ENCODE measurements at places on chromosomes 4 and X.

- DNase-seq: no peak
Measured at GRCh38 chrX:42697544-42697943, 80.4 kb downstream of the PPP1R2C start.

DNA sequence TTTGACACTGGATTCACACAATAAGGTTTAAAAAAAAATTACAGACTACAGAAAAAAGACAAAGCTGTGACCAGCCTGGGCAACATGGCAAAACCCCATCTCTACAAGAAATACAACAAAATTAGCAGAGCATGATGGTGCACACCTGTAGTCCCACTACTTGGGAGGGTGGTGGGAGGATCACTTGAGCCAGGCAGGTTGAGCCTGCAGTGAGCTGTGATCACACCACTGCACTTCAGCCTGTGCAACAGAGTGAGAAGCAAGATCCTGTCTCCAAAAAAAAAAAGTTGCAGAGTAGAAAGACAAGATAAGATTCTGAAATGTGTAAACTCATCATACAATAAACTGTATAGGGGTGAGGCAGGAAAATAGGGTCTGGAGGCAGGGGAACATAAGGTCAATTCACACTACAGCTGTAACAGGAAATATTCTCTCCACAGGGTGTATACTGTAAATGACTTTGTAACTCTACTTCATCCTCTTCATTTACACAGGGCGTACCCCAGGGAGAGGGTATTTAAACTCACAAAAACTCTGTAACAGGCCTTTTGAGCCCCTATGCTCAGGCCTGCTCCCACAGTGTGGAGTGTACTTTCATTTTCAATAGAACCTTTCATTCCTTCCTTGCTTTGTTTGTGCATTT lies 112.6 kb upstream of the MAPK10 start:
- no peak for DNase-seq

DNA sequence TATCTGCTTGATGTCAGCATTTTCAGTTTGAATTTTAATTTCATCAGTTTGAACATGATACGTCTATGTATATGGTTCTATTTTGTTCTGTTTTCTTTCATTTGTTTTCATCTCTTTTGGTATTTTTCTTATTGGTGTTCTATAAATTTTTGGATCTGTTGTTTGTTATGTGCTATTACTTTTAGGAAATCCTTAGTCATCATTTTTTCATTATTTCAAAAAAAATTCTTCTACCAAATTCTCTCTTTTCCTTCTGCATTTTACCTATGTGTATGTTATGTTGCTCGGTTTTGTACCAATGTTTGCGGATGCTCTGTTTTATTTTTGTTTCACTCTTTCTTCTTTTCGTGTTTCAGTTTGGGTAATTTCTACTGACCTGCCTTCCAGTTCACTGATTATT lies 32.8 kb downstream of the NPY2R start:
- DNase-seq: no peak

- no peak for DNase-seq
Measured at GRCh38 chr4:54255881-54256280, 26.8 kb downstream of the PDGFRA start.

DNA sequence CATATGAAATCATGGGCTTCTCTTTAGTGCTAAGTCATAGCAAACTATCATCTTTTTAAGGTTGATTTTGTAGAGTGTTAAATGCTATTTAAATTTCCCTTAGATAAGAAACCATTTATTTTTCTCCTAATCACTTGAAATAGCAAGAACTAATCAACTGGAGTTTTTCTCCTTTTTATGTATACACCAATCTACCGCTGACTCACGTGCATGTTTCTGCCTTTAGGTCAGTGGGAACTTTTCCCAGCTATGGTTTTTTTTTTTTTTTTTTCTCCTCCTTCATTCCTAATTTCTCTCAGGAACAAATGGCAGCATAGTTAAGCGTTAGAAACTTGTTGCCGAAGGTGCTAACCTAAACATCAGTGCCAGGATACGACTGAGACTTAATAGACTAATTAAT lies 176.4 kb downstream of the BMPR1B start:
- DNase-seq: no peak

DNA sequence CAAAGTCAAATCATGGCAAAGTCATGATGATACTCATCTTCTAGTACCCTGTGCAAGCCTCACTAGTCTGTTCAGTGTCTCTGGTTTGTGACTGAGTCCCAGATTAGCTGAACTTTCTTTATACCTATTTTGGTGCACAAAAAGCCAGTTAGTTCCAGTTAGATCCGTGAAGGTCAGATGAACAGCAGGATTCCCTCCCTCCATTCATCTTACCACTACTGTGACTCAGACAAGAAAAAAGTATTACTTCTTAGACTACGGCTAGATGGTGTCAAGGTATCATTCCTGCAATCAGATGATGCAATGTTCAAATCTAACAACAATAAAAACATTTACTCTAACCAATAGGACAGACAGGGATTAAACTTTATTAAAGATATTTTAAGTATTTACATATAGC lies 30.4 kb downstream of the ARHGEF6 start:
- no peak for DNase-seq

- no peak for DNase-seq
Measured at GRCh38 chr4:18166925-18167324, 145.4 kb upstream of the LCORL start.

DNA sequence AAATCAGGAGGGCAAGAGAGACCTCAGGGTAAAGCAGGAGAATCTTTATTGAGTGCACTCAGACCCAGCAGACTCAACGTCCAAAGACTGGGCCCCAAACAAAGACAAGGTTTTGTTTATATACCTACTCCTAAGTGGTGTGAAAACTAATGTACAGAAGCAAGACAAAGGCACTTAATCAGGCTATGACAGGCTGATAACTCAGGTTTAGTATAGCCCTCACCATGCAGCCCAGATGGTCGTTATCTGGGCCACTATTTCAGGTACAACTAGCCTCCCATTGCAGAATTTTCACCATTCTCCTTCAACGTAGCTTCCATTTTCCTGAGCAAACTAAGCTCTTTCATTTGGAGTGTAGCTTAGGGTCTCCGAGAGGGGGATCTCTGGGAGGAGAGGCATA lies 36.9 kb downstream of the SULT1E1 start:
- no peak for DNase-seq
